ENCODE measurements at places on chromosomes 2 and 18.

DNA sequence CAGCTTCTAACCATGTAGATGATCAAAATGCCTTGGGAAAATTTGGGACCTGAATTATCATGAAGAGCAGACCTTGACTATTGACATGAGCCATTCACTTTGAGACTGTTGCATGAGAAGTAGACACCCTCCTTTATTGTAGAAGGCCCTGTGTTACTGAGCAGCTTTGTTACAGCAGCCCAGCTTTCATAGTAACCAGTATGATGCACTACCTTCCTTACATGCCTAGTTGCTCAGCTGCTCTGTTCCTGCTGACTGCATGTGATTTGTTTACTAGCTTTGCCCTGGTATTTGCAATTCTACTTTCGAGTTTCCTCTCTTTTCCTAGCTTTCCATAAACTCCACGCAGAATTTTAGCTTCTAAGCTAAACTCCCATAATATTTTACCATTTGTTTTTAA is 11.2 kb upstream of the FN1 start:
- DNase-seq = no peak

DNA sequence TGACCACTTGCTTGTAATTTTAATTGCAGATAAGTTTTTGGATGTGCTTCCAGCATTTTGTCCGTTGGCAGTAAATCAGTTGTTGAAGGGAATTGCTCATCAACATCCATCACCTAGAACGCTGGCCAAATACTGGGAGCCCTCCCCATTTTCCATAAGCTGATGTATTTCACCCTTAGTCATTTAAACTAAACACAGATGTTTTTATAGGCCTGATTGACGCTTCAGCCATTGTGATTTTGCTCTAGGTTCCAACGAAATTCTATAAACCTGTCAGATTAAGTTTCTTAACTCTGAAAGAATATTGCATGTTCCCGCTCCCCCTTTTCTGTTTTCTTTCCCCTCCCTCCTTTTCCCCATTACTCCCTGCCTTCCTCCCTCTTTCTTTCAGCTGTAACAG is 1.0 kb upstream of the RPRM start:
- DNase-seq = no peak

- DNase-seq = no peak
Observed at GRCh38 chr2:144770616-144771230, 250.8 kb upstream of the ZEB2 start.

DNA sequence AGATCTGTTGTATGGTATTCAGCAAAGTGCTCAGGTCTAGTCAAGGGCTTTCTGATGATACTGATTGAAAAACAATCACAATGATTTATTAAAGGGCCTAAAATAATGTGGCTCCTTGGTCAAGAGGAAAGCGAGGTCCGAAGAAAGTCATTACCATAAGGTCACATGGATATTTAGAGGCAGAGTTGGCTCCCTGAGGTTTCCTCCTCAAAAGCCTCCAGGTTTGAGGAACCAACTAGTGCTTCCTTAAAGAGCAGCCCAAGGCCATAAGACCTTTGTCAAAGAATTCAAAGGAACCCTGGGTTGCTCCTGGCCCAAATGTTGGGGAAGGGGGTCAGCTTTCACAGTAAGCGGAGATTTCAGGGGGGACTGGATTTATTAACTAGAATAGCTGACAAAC is 280.7 kb upstream of the ATP5MC3 start:
- no peak for DNase-seq

- no peak for DNase-seq
Observed at GRCh38 chr2:156329031-156329926, 3.2 kb downstream of the NR4A2 start.

- no peak for DNase-seq
Observed at GRCh38 chr2:229733611-229734245, 19.4 kb upstream of the DNER start.

- DNase-seq = no peak
Observed at GRCh38 chr2:26730549-26731344, 33.3 kb upstream of the SLC35F6 start.

DNA sequence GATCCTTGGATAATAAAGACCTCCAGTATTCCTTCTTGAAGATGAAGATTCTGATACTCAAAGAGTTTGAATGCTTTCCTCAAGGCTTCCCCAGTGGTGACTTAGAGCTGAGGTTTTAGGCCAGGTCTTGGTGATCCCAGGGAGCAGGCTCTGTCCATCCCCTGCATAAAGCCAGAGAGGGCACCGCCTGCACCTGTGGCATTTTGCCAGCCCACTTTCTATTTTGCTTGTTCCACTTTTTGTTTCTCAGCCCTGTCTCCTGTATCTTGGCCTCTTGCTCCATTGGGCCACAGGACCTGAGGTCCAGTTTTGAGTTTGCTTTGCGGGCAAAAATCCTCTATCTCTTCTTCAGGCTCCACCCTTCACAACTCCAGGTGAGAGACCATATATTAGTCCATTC is 6.7 kb upstream of the SCYGR1 start:
- no peak for DNase-seq

GRCh38 chr2:28695245-28695647 is 56.4 kb upstream of the PPP1CB start:
- DNase-seq = no peak

GRCh38 chr18:4658804-4659203 is 203.7 kb upstream of the DLGAP1 start:
- DNase-seq = no peak

DNA sequence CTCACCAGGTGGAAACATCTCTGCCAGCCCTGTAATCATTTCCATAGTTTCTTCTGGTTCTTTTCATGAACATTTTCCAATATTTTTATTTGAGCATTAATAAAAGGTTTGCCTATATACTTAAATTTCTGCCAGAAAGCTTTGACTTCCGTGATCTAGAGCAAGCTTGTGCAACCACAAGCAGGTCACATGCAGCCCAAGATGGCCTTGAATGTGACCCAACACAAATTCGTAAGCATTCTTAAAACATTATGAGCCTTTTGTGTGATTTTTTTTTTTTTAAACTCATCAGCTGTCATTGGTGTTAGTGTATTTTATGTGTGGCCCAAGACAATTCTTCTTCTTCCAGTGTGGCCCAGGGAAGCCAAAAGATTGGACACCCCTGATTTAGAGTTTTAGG is 51.6 kb downstream of the NEDD4L start:
- no peak for DNase-seq

DNA sequence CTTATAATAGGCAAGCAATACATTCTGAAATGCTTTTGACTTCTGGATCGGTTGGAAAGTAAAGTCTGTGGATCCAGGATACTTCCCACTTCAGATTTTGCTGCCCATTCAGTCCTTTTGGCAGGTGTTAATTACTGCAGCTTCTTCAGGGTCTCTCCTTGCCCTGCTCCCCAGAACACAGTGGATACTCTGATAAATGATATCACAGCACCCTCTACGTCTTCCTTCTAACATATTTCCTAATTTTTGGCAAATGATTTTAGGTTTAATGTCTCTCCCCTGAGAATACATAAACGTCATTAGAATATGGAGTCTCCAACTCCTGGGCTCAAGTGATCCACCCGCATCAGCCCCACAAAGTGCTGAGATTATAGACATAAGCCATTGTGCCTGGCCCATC is 249.8 kb downstream of the NYAP2 start:
- DNase-seq = no peak

GRCh38 chr18:8928847-8929780 is 173.4 kb upstream of the NDUFV2 start:
- DNase-seq = no peak

DNA sequence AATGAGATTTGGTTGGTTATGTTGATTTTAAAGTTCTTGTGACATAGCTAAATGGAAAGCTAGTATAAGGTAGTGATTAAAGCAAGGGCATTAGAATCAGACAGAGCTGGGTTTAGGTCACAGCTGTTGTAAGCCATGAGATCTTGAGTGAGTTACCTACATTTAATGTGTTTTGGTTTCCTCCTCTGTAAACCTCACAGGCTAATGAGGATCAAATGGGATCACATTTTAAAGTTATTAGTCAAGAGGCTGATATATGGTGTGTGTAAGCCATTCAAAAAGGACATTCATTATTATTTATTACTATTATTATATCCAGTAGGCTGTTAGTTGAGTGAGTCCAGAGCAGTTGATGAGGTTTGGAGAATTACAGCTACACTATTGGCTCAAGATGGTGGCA is 416.2 kb downstream of the IRS1 start:
- DNase-seq = no peak

GRCh38 chr2:68417926-68418325 is 49.2 kb downstream of the FBXO48 start:
- no peak for DNase-seq

DNA sequence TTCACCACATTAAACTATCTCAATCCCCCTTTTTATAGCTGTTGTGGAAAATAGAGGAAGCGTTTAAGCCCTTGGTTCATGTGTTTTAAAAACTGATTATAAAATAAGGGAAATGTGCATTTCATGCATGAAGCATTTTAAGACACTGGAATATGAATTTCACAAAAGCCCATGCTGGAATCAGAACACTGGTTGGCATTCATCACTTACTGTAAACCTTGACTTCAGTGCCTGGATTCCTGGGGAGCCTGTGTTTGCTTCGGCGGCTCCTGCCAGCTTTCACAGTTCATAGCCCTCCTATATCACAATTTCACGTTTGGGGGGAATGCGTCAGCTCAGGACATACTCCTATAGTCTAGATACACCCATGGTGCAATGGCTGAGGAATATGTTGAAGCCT is 336.9 kb downstream of the INSIG2 start:
- DNase-seq = no peak

DNA sequence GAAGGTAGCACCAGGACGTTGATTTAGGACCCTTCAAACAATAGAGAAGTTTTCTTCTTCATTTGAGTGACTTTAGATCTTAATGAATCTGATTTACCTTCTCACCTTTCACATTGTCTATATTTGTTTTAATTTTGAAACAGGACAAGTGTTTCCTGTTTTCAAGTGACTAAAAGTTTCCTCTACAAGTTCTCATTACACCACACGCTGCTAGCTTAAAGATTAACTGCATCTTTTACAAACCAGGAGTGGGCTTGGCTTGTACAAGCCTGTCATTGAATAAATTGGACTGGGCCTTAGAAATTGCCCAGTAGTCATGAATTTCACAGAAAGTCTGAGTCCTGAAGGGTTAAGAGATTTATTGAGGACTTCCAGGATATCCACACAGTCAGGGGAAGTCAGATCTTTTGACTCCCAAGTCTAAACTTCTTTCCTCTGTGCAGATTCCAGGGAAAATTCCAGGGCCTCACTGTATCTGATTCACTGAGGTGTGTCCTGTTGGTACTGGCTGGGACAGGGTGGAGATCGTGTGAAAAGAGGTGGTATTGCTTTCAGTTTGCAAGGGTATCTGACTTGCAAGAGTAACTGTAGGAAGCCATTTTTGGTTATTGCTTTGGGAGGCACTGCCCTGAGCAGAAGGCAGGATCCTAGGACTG is 3.4 kb downstream of the SGPP2 start:
- DNase-seq = no peak

- no peak for DNase-seq
Observed at GRCh38 chr2:232890896-232891601, 21.0 kb downstream of the SNORC start.

GRCh38 chr18:2641638-2642037 is 13.9 kb upstream of the SMCHD1 start:
- DNase-seq = no peak

DNA sequence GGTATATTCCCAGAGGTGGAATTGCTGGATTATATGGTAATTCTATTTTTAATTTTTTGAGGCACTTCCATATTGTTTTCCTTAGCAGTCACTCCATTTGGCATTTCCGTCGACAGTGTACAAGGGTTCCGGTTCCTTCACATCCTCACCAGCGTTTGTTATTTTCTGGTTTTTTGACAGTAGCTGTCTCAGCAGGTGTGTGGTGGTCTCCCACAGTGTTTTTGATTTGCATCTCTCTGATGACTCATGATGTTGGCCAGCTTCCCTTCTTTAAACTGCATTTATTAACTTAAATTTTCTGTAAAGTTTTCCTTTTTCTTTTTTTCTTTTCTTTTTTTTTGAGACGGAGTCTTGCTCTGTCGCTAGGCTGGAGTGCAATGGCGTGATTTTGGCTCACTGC is 19.7 kb downstream of the SH3BP4 start:
- DNase-seq = no peak

DNA sequence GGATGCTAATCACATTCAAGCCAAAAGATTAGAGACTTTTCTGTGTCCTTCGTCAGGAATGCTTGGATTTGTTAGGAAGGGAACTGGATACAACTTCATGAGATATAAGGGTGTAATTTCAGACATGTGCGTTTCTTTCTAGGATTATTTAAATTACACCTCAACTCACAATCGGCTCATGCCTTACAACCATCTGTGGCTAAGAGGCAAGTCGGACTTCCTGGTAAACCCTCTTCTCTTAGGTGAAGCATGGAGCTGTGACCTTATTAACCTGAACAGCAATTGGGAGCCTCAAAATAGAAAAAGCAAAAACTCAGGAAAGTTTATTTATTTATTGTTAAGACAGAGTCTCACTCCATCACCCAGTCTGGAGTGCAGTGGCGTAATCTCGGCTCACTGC is 61.8 kb downstream of the SEMA4F start:
- DNase-seq = no peak
